ENCODE measurements at places on chromosomes 5 and 9. TPM values are rescaled to one million over a fixed set of nuclear protein-coding genes. Genes with fewer than 3 reads are reported as not detected.
A peak's percentile ranks its signal among the peaks of the same experiment; 100 is the strongest.

The CTXN3 gene
- total RNA-seq, result not detected

The TXNDC8 gene
- not detected for total RNA-seq

The TOR4A gene
- 57.1 TPM for total RNA-seq

The HSD17B3 gene
- not detected for total RNA-seq

The CDK5RAP2 gene
- total RNA-seq, result 45.8 TPM

DNA sequence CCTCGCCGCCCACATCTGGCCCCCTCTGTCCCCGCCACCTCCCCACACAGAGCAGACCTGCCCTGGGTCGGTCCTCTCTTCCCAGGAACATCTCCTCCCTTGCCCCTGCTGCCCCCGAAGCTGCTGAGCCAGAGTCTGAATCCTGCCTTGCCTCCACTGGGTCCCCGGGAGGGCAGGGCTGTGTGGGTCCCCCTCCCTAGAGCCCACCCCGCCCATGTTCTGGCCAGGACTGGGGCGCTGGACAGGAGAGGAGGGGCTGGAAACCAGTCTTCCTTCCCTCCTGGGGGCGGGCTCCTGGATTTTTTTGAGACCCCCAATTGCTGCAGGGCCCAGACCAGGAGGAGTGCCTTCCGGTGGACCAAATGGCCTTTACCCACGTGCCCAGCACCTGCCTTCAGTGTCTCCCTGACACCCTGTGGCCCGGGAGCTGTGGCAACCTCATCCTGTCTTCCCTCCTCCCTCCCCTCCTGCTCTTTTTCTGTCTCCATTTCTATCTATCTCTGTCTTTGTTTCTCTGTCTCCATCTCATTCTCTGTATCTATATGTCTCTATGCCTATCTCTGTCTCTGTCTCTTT lies 12.1 kb downstream of the MRPL36 start:
- H3K36me3 ChIP-seq, result no peaks in the 10 kb centered on the region
- H3K4me3 ChIP-seq, result no peak overlapping the region
- no peaks in the 10 kb centered on the region for H3K27me3 ChIP-seq
- H3K27ac ChIP-seq, result no peak overlapping the region

DNA sequence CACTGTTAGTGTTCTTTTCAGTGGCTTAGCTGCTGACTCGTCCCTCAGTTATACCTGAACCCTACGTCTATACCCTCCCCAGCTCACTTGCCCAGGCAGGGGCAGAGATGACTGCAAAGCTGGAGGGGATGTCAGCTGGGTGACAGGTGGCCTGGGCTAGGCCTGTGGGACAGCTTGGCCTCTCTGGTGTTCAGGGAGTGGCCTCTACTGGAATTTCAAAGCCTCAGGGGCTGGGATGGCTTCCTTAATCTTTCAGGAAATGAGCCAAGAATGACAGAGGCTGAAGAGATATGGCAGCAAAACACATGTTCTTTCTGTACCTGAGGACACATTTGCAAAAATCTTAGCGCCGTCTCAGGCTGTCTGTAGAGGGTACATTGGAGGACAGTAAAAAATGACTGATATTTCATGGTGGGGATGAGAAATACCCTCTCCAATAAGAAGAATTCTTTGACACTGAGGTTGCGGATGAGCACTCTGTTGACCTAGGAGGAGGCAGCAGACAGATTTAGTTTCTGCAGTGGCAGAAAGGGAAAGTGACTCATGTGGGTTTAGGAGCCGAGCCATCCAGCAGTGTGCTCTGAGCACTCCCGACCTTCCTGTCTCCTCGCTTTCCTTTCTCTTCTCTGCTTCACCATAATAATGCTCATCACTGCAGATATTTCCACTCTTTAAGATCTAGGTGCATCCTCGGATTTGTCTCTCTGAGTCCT lies 54.4 kb downstream of the ENTREP1 start:
- no peaks in the 10 kb centered on the region for H3K36me3 ChIP-seq
- no peak for DNase-seq
- H3K27ac ChIP-seq, result no peak overlapping the region
- no peaks in the 10 kb centered on the region for H3K27me3 ChIP-seq
- no peaks in the 10 kb centered on the region for H3K4me1 ChIP-seq

GRCh38 chr5:151223447-151224264 lies at the start of gene CCDC69:
Gene CCDC69 (minus strand): TSS chr5:151224092. CDS start chr5:151223970, 122 bp downstream.
- no peaks in the 10 kb centered on the region for H3K27me3 ChIP-seq
- peak within 1 kb of the TSS; percentile 83 for H3K27ac ChIP-seq
- DNase-seq, result peak; percentile 75
- no peaks in the 10 kb centered on the region for H3K36me3 ChIP-seq

DNA sequence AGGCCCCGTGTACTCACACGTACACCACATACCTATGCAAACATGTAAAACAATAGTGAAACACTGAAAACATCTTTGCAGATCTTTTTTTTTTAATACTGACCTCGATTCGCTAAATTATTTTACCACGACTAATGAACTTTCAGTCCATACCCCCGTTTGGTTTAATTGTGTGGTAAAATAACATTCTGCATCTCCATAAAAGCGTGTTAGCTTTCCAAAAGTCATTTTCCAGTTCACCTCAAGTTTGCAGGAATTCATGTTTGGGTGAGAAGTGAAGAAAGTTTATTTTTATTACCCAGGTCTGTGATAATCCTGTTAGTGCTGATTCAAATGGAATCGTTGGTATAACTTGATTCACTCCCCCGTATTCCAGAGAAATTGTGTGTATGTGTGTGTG lies 652 bp downstream of the ARSK start:
- H3K27me3 ChIP-seq, result no peaks in the 10 kb centered on the region
- no peaks in the 10 kb centered on the region for H3K36me3 ChIP-seq
- peak overlapping the region; percentile 85 for H3K4me3 ChIP-seq
- DNase-seq, result no peak
- peak overlapping the region; percentile 93 for H3K27ac ChIP-seq

DNA sequence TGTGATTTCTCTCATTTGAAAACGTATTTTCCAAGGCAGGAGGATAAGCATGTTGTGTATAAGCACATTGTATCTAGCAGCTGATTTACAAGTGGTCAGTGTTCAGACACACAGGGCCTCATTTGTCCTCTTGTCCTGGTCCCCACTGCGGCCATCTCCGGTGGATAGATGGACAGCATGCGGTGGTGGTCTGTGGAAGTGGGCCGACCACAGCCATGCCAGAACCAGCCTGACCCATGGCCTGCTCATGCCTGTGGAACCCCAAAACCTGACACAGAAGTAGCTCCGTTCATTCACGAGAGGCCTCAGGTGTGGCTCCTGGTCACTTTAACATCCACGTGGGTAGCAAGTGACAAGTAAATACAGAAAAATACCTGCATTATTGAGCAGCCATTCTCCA lies 14.6 kb downstream of the IRX2 start:
- no peaks in the 10 kb centered on the region for H3K4me1 ChIP-seq
- H3K27me3 ChIP-seq, result peaks cover 37% of the 10 kb centered on the region
- H3K4me3 ChIP-seq, result no peak overlapping the region

DNA sequence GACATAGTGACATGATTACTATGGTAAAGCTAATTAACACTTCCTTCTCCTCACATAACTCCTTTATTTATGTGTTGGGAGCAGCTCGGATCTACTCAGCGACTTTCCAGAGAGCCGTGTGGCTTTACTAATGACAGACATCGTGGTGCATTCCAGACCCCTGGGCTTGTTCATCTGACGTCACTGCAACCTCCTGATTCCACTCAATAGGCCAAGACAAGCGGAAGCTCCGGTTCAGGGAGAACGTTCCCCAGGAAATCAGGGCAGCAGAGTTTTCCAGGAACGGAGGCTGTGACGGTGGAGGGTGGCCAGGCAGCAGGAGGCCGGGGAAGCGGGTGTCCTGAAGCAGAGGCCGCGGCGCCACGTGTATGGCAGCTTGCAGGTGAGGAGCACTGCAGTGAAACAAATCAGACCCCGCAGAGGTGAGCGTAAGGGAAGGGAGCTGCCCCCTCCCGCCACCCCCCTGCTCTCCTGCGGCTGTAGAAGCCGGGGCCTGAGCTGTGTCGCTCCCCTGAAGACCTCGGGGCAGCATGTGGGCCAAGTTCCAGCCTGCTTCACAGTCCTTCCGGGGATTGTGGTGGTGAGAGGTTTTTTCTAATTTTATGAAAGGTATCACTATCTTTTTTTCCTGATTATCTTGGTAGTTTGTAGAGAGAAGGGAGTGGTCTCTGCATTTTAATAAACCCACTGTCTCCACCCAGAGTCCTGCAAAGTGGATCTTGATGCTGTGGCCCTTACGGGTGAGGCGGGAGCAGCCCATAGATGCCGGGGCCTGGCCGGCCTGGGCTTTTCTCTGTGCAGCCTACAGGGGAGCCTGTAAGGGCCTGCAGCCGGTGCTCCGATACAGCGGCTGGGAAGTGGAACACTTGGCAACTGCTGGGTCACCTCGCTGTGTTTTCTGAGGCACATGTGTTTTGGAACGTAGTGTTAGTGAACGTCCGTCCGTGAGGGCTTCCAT lies 220.4 kb upstream of the IRX4 start:
- no peak overlapping the region for H3K27ac ChIP-seq
- H3K27me3 ChIP-seq, result no peaks in the 10 kb centered on the region
- H3K36me3 ChIP-seq, result no peaks in the 10 kb centered on the region
- H3K4me3 ChIP-seq, result no peak overlapping the region

- H3K27me3 ChIP-seq, result no peaks in the 10 kb centered on the region
- no peaks in the 10 kb centered on the region for H3K36me3 ChIP-seq
- no peak for DNase-seq
- H3K27ac ChIP-seq, result no peak overlapping the region
Measured at GRCh38 chr5:170584003-170584402, 80.2 kb downstream of the KCNIP1 start.

DNA sequence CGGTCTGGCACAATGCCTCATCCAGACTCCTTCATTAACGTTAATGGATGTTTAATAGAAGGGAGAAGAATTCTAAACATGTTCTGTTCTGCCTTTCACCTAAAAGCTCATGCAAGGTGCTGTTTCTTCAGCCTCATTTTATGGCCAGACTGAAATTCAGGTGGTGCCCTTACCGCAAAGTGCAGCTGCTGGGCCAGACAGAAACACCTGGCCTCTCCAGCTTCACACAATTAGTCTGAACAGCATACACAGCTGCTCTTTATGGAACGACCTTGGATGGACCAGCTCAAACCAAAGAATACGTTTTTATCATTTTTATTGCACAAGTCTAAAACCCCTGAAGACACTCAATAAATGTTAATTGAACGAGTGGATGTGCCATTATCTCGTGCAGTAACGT lies 4.6 kb downstream of the SNCAIP start:
- H3K27ac ChIP-seq, result no peak overlapping the region
- no peaks in the 10 kb centered on the region for H3K27me3 ChIP-seq
- H3K4me1 ChIP-seq, result no peaks in the 10 kb centered on the region
- DNase-seq, result no peak
- H3K36me3 ChIP-seq, result no peaks in the 10 kb centered on the region
- no peak overlapping the region for H3K4me3 ChIP-seq

- H3K36me3 ChIP-seq, result no peaks in the 10 kb centered on the region
- H3K27me3 ChIP-seq, result no peaks in the 10 kb centered on the region
- H3K4me3 ChIP-seq, result no peak overlapping the region
- no peaks in the 10 kb centered on the region for H3K4me1 ChIP-seq
- no peak overlapping the region for H3K27ac ChIP-seq
Measured at GRCh38 chr9:17280350-17281012, 145.6 kb downstream of the CNTLN start.

DNA sequence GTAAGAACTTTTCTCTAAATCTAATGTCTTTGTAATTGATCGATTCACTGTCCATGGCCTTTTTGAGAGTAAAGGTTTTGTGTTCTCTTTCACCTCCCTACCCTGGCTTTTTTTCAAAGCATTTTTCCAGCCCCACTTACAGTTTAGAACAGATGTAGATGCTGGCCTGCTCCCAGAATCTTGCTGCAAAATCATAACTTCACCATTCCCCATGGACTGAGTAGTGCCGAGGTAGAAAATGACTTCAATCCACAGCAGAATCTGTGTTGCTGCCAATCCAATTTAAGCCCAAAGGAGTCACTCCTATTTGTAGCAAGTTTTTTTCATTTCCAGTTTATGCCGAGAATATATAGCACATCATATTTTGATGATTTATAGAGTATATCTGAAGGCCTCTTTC lies 46.5 kb upstream of the CEMIP2 start:
- no peak overlapping the region for H3K27ac ChIP-seq
- H3K4me1 ChIP-seq, result no peaks in the 10 kb centered on the region
- H3K36me3 ChIP-seq, result no peaks in the 10 kb centered on the region
- no peak for DNase-seq

- peaks cover 50% of the 10 kb centered on the region for H3K4me1 ChIP-seq
- peak overlapping the region; percentile 10 for H3K4me3 ChIP-seq
- peak overlapping the region; percentile 94 for H3K27ac ChIP-seq
- H3K36me3 ChIP-seq, result no peaks in the 10 kb centered on the region
- DNase-seq, result no peak
- H3K27me3 ChIP-seq, result no peaks in the 10 kb centered on the region
Measured at GRCh38 chr9:35906923-35907699, 1.1 kb downstream of the HRCT1 start.

DNA sequence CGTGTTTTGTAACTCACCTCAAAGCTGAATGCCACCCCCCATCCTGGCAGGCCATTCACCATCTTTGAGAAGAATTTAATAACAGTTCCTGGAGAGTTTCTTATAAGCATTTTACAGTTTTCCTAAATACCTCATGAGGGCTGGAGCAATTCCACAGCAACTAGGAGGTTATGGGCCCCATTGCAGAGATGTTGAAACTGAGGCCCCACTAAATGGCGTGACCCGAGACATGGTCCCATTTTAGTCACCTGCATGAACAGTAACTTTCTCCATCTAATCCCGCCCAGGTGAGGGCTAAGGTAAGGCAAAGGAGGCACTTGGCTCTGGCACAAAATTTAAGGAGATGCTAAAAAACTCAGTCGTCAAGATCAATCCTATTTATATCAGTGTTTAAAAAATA lies 77.5 kb downstream of the PPARGC1B start:
- no peaks in the 10 kb centered on the region for H3K36me3 ChIP-seq
- no peaks in the 10 kb centered on the region for H3K27me3 ChIP-seq
- no peak overlapping the region for H3K4me3 ChIP-seq
- H3K4me1 ChIP-seq, result no peaks in the 10 kb centered on the region
- no peak for DNase-seq

DNA sequence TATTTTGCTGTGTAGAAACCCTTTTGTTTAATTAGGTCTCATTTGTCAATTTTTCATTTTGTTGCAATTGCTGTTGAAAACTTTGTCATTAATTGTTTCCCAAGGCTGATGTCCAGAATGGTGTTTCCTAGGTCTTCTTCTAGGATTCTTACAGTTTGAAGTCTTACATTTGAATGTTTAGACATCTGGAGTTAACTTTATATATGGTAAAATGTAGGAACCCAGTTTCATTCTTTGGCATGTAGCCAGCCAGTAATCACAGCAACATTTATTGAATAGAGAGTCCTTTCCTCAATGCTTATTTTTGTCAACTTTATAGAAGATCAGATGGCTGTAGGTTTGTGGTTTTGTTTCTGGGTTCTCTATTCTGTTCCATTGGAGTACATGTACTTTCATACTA lies 1290.8 kb upstream of the CDH9 start:
- H3K27ac ChIP-seq, result no peak overlapping the region
- no peaks in the 10 kb centered on the region for H3K27me3 ChIP-seq
- no peaks in the 10 kb centered on the region for H3K36me3 ChIP-seq
- H3K4me1 ChIP-seq, result no peaks in the 10 kb centered on the region
- no peak for DNase-seq

GRCh38 chr9:107650321-107650720 lies 160.8 kb upstream of the KLF4 start:
- H3K4me3 ChIP-seq, result no peak overlapping the region
- no peak for DNase-seq
- no peaks in the 10 kb centered on the region for H3K36me3 ChIP-seq
- no peaks in the 10 kb centered on the region for H3K4me1 ChIP-seq
- no peak overlapping the region for H3K27ac ChIP-seq
